Aorta (tissue), 5 donors: ENCODE measurements at places on chromosomes 5 and 9.

DNA sequence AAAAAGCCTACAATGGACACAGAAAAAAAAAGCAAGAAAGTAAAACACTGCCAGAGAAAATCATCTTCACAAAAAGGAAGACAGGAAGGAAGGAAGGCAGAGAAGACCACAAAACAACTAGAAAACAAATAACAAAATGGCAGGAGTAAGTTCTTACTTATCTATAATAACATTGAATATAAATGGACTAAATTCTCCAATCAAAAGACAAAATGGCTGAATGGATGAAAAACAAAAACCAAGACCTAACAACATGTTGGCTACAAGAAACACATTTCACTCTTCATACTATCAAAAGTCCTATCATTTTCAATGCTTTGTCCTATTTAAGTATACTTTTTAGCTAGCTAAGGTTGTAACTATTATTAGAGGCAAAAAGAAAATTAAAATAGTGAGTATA is 36.9 kb upstream of the HMGCR start:
- H3K27me3 ChIP-seq = no peaks in the 10 kb centered on the region
- no peak overlapping the region for H3K27ac ChIP-seq
- DNase-seq = no peak
- no peaks in the 10 kb centered on the region for H3K4me1 ChIP-seq
- no peaks in the 10 kb centered on the region for H3K36me3 ChIP-seq

DNA sequence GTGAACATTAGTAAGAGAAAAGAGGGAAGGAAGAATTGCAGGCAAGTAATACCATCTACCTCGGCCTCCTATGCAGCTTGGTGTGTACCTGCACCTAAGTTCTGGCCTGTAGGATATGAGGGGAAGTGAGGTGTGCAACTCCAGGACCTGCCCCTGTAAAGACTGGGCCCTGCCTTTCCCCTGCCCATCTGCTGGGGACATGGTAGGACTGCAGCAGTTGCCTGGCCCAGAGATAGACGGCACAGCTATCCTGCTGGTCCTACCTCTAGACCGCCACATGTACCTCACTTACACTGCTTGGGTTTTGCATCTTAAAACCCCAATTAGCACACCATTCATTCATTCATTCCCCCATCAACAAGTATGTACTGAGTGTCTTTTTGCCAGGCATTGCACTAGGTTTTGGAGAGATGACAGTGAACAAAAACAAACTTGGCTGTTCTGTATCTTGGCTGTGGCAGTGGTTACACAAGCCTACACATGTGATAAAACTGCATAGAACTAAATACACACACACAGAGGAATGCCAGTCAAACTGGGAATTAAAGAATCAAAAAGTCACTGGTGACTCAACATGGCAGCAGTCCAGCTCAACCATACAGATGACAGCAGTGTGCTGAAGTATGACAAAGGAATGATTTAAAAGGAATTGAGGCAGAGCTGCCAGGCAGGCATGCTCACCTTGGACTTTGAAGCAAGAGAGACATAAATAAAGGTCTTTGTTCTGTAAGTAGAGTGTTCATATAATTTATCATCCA is 23.3 kb upstream of the MGAT1 start:
- no peaks in the 10 kb centered on the region for H3K4me1 ChIP-seq
- no peaks in the 10 kb centered on the region for H3K36me3 ChIP-seq
- H3K27ac ChIP-seq = no peak overlapping the region

DNA sequence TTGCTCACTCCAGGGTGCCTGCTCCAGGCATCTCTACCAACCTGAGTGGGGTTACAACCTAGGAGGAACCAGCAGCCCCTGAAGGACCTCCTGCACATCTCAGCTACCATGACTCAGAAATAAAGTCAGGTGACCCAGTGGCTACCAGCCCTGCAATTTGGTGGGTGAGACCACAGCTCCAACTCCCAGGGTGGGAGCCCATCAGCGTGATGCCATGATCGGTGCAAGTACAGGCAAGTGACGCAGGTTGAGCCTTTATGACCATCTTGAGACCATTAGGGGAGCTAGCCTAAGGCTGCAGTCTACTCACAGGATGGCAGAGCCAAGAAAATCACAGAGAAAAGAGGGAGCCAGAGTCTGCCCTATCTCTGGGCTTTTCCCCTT is 8.6 kb downstream of the SEPTIN8 start:
- no peak overlapping the region for H3K4me3 ChIP-seq
- no peaks in the 10 kb centered on the region for H3K4me1 ChIP-seq
- H3K36me3 ChIP-seq = no peaks in the 10 kb centered on the region

GRCh38 chr9:83520292-83520691 is 17.9 kb downstream of the FRMD3 start:
- no peaks in the 10 kb centered on the region for H3K27me3 ChIP-seq
- no peaks in the 10 kb centered on the region for H3K36me3 ChIP-seq
- H3K4me3 ChIP-seq = no peak overlapping the region
- H3K27ac ChIP-seq = no peak overlapping the region
- no peak for DNase-seq

GRCh38 chr5:83780699-83781350 is 60.2 kb upstream of the HAPLN1 start:
- no peak overlapping the region for H3K27ac ChIP-seq
- H3K27me3 ChIP-seq = no peaks in the 10 kb centered on the region
- H3K36me3 ChIP-seq = no peaks in the 10 kb centered on the region
- H3K4me1 ChIP-seq = no peaks in the 10 kb centered on the region
- no peak for DNase-seq

DNA sequence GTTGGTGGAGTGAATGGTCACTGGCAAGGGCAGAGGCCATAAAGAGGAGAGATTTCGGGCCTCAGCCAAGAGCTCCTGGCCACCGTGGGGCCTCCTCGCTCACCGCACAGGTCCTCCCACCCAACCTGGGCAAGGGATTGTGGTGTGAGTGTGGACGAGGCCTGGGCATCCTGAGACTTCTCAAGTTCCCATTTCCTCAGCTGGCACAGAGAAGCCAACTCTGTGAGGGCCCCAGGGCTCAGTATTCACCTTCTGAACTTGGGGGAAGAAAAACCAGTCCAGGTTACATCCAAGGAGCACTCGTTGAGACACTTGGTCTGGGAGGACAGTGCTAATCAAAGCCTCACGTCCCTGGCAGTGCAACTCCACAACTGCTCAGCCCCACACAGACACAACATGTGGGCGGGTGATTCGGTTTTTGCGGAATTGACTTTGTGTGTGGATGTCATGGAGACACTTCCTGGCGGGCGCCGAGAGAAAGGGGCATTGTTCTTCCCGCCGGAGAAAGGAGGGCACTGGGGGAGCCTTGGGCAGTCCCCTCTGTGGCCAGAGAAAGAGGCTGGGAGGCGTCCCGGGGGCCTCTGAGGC is 28.5 kb upstream of the NKD2 start:
- H3K36me3 ChIP-seq = no peaks in the 10 kb centered on the region
- no peak for DNase-seq
- no peak overlapping the region for H3K4me3 ChIP-seq
- H3K27ac ChIP-seq = no peak overlapping the region
- H3K27me3 ChIP-seq = no peaks in the 10 kb centered on the region

GRCh38 chr5:30768056-30768690 is 425.3 kb upstream of the CDH6 start:
- no peaks in the 10 kb centered on the region for H3K27me3 ChIP-seq
- H3K4me3 ChIP-seq = no peak overlapping the region
- no peaks in the 10 kb centered on the region for H3K36me3 ChIP-seq
- H3K4me1 ChIP-seq = peaks cover 3% of the 10 kb centered on the region
- DNase-seq = no peak

DNA sequence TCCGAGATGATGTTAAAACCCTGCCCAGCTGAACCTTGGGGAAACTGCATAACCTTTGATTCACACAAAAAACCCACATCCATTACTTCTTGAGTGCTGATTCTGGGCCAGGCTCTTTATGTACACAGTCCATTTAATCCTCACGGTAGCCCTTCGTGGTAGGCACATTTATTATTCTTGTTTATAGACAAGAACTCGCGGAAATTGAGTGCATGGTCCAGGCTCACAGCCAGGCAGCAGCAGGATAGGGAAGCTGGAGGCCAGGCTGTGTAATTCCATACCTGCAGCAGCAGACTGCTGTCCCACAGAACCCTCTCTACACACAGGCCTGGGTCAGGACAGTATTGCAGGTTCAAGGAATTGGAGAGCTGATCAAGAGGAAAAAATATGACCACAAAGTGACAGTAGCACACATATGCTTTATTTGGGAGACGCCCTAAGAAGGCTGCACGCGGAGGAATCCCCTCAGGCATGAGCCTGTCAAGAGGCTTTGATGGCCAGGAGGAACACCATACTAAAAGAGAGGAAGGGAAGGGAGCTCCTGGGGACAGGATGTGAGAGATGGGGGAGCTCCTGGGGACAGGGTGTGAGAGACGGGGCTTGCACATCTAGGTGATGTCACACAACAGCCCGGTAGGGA is 28.4 kb upstream of the FAM120A start:
- H3K27me3 ChIP-seq = no peaks in the 10 kb centered on the region
- DNase-seq = no peak
- no peak overlapping the region for H3K4me3 ChIP-seq

- DNase-seq = no peak
- no peak overlapping the region for H3K27ac ChIP-seq
- H3K4me3 ChIP-seq = no peak overlapping the region
- H3K27me3 ChIP-seq = no peaks in the 10 kb centered on the region
- H3K36me3 ChIP-seq = no peaks in the 10 kb centered on the region
Observed at GRCh38 chr9:110432253-110432652, 94.6 kb upstream of the TXNDC8 start.

- no peaks in the 10 kb centered on the region for H3K36me3 ChIP-seq
- no peak overlapping the region for H3K4me3 ChIP-seq
- no peak overlapping the region for H3K27ac ChIP-seq
- H3K27me3 ChIP-seq = peaks cover 1% of the 10 kb centered on the region
- DNase-seq = no peak
Observed at GRCh38 chr9:71001780-71002386, 119.5 kb downstream of the TRPM3 start.

DNA sequence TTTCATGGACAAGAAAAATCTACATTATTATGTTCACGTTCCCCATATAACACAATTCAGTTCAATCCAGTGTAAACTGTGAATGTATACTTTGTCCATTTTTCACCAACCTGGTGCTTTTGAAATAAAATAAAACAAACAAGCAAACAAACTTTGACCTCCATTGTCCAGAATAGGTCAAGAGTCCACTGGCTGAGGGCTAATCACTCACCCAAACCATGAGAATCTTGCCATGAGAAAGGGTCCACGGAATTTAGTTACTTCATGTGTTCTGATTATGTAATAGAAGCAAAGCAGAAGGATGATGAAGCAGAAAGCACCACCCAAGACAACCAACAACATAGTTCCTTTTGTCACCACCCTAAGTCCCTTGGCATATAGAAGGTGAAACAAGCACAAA is 28.7 kb downstream of the DIAPH1 start:
- no peak overlapping the region for H3K4me3 ChIP-seq
- no peak for DNase-seq
- no peaks in the 10 kb centered on the region for H3K27me3 ChIP-seq
- no peak overlapping the region for H3K27ac ChIP-seq

- H3K27ac ChIP-seq = peak overlapping the region; percentile 16
- H3K4me1 ChIP-seq = no peaks in the 10 kb centered on the region
- no peaks in the 10 kb centered on the region for H3K27me3 ChIP-seq
- peak overlapping the region; percentile 78 for H3K4me3 ChIP-seq
- H3K36me3 ChIP-seq = no peaks in the 10 kb centered on the region
- DNase-seq = no peak
Observed at GRCh38 chr5:103561685-103562452, 720 bp downstream of the NUDT12 start.

DNA sequence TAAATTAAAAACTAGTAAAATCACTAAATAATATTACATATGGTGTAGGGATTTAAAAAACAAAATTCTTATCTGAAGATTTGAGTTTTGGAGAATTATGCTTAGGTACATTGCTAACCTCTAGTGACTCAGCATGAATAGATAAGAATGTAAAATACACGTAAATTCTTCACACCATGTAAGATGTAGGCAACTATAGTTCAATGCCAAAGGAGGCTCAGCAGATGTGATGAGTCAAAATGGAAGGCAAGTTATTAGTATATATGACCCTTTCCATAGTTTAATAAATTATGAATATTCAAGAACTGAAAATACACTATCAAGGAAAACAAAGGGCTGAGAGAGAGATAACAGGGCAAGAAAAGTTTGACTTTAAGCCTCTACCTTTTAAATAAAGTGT is 79.0 kb downstream of the MRPS30 start:
- no peaks in the 10 kb centered on the region for H3K27me3 ChIP-seq
- no peak for DNase-seq
- no peak overlapping the region for H3K27ac ChIP-seq
- H3K4me3 ChIP-seq = no peak overlapping the region

DNA sequence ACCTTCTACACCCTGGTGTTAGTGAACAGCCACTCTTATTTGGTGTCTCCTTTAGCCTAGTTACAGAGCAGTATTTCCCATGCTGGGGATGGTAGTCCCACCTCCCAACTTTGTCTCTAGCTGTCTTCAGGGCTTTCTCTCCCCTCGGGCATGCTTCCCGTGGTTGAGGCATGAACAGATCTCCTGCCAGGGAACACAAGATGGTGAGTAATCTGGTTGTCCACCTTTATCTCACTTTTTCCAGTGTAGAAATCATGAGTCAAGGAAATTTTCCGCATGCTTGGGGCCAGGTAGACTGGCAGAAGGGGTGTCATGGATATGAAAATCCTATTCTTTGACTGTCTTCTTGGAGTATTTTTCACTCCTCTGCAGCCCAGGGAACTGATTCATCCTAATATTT is 532.9 kb downstream of the ANXA1 start:
- no peaks in the 10 kb centered on the region for H3K36me3 ChIP-seq
- no peak overlapping the region for H3K27ac ChIP-seq
- DNase-seq = no peak

DNA sequence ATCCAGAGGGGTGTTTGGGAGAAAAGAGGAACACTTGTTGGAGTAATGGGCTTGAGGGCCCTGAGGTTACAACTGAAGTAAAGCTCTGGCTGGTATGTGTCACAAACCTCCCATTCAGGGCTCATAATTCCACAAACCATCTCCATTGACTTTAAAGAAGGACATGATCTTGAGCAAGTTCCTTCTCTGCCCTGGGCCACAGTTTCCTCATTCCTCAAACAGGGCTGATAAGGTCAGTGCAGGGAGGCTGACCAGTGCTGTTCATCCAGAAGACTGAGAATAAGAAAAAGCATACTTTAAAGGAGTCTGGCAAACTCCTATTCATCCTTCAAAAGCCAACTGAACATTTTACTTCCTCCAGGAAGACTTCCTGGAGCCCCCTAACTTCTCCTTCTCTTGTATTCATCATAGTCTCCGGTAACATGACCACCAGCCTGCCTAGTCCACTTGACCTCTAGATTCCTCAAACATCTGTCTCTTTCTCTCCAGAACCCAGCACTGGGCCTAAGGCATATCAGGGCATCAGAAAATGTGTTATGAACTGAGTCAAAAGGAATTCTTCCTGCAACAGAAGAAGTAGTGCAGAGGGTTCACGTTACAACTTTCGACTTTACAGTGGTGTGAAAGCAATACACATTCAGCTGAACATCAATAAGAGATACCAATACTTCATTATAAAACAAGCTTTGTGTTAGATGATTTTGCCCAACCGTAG is 20.7 kb upstream of the PTPN3 start:
- H3K36me3 ChIP-seq = no peaks in the 10 kb centered on the region
- H3K27me3 ChIP-seq = no peaks in the 10 kb centered on the region
- no peak overlapping the region for H3K27ac ChIP-seq
- no peaks in the 10 kb centered on the region for H3K4me1 ChIP-seq

GRCh38 chr5:104295991-104296390 is 733.4 kb upstream of the NUDT12 start:
- no peaks in the 10 kb centered on the region for H3K4me1 ChIP-seq
- no peaks in the 10 kb centered on the region for H3K36me3 ChIP-seq
- H3K27ac ChIP-seq = no peak overlapping the region
- DNase-seq = no peak

- no peaks in the 10 kb centered on the region for H3K27me3 ChIP-seq
- no peak for DNase-seq
- H3K4me3 ChIP-seq = no peak overlapping the region
Observed at GRCh38 chr9:76921165-76921564, 15.3 kb upstream of the PRUNE2 start.
